Aorta (tissue), 5 donors: ENCODE measurements at places on chromosomes 5 and 9. TPM values are rescaled to one million over a fixed set of nuclear protein-coding genes. Genes with fewer than 3 reads are reported as not detected.

DNA sequence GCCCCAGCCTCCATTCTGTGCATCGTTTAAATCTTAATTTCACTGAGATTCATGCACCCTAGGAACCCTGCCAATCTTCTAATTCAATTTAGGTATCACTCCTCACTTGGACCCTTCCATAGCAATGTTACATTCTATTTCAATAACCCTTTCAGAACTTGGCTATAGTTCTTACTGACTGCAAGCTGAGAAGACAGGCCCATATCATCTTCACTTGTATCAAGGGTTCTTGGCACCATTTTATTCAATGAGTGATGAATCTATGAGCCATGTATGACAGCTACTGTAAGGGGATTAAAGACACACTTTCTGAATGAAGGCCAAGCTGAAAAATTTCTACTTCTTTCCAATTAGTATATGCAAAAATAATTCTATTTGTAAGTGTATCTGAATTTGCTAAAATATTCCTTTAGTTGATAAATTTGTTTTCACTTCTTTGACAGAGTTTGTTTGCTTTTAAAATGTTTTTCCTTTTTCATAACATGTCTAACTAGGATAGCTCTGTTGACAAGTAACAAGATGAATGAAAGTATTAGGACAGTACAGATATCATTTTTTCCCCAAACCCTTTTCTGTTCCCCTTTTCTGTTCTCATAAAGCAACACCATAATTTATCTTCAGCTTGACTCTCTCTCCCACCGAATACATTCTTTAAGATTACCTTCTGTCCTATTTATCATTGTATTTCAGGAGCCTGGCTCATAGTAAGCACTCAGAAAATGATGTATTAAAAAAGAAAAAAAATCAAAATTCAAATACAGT is 9.6 kb downstream of the ITGA2 start:
- no peak for DNase-seq

- DNase-seq = no peak
Observed at GRCh38 chr5:72494623-72495124, 12.5 kb downstream of the ZNF366 start.

GRCh38 chr9:130468566-130468965 is 23.8 kb downstream of the ASS1 start:
- DNase-seq = no peak

DNA sequence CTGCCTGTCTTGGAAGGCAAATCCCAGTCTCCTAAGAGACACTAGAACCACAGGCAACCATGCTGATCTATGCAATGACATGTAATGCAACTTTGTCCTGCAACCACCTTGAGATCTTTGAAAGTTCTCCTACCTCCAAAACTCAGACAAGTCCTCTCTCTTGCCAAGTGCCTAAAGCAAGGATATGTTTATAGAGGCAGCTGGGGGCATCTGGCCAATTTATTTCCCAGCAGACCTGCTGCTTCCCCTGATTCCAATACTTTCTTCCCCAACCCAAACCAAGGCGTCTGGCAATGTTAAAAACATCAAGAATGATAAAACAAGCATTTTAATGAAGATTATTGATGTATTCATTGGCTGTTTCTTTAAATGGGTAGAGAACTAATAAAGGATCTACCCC is 138.4 kb downstream of the DOCK8 start:
- DNase-seq = no peak

DNA sequence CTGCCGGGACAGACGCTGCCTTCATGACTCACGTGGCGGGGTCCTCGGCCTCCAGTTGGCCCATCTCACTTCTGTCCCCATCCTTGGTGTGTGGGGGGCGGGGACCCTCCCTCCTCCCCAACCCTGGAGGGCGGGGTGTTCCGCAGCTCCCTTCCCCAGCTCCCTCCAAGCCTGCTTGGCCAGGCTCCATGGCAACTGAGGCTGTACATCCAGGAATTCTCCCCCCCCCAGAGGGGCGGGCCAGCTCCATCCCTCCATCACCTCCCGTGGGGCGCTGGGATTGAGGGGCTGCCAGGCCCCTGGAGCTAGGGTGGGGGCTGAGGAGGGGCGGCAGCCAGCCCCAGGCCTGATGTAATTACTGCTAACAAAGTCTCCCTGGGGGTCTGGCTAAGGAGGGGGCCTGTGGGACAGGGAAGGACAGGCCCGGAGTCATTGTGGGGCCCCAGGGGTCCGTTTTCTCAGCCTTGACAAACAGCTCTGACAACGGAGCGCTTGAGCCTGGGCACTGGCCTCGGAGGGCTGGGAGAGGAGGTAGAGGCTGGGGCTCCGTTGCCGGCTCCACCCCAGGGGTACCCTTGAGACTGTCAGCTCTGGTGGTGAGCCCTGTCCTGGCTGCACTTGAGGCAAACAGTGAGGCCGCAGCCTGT is 8.0 kb downstream of the DIPK1B start:
- peak; percentile 79 for DNase-seq

- DNase-seq = peak; percentile 91
Observed at GRCh38 chr9:124282442-124283227, 24.9 kb downstream of the NEK6 start.

GRCh38 chr5:103452089-103452488 is 110.5 kb downstream of the NUDT12 start:
- no peak for DNase-seq

GRCh38 chr5:8408258-8408657 is 539.3 kb downstream of the MTRR start:
- DNase-seq = no peak

DNA sequence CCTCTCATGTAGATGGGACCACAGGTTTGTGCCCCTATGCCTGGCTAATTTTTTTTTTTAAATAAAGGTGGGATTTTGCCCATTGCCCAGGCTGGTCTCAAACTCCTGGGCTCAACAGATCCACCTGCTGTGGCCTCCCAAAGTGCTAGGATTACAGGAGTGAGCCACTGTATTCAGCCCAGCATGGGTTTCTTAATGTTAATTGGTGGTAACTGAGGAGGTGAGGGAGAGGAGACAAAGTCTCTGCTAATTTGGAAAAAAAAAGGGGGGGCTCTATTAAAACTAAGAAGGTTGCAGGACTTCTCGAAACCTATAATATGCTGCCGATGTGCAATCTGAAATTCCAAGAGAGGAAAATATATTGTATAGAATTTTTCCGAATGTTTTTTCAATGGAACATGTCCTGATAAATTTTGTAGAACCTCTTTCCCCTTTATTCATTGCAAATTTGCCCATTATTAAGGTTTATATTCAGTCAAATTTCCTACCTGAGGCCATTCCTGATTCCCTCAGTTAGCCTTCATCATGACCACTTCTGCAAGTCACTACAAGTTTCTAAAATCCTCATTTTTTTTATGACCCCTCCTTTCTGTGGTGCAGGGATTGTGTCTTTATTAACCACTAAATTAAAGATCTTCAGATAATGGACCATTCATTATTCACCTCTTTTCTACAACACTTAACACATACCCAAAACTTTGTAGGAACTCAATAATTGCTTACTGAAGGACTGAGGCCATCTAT is 52.9 kb downstream of the ALDH1A1 start:
- no peak for DNase-seq

DNA sequence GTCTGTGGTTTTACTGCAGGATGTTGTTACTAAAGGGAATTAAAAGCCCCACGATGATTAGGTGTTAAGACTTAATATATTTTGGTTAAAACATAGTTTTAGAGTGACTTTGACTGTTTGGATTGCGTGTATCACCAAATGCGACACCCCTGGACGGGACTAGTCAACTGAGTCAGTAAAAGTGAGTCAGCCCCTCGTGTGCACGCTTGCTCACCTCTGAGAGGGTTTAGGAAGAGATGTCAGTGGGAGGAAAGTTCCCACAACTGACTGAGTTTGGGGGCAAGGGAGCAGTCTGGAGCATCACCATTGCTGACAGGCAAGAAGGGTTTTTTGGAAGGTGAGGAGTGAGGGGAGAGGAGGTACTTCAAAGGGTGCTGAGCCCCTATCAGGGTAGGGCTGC is 14.4 kb upstream of the DMRT3 start:
- DNase-seq = no peak

DNA sequence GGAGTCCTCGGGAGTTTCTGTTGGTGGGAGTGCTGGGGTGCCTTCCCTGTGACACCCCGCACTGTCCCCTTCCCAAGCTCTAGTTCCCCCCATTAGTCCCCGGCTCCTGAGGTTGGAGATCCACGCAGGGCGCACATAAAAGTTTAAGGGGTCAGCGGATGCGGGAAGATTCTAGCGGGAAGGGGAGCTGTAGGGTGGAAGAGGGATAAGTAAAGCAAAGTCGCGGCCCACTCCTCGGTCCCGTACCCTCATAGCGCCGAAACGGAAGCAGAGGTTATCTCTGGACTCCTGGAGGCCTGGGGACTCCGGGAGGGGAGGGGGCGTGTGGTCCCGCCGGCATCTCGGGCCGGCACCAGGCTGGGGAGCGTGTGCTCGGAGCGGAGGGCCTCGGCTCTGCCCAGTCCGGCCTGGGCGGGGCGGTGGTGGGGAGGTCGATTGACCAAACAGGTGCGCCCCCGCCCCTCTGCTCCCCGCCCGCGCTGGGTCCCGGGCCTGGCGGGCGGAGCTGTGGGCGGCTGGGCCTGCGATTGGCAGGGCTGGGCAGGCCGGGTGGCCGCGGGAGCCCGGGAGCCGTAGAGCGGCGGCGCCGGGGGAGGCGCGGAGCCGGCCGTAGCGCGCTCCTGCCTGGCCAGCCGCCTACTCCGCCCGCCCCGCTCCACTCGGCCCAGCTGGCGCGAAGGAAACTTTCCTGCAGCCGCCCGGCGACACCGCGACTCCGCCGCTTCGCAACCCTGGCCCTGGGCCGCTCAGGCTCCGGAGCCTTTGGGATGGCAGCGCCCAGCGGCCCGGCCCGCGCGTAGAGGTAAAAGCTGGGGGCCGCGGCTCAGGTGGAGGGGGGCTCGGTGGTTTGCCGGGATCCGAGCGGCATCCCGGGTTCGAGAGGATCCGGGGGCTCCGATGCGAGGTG is 52.2 kb upstream of the DAB2IP start:
- DNase-seq = peak; percentile 90

DNA sequence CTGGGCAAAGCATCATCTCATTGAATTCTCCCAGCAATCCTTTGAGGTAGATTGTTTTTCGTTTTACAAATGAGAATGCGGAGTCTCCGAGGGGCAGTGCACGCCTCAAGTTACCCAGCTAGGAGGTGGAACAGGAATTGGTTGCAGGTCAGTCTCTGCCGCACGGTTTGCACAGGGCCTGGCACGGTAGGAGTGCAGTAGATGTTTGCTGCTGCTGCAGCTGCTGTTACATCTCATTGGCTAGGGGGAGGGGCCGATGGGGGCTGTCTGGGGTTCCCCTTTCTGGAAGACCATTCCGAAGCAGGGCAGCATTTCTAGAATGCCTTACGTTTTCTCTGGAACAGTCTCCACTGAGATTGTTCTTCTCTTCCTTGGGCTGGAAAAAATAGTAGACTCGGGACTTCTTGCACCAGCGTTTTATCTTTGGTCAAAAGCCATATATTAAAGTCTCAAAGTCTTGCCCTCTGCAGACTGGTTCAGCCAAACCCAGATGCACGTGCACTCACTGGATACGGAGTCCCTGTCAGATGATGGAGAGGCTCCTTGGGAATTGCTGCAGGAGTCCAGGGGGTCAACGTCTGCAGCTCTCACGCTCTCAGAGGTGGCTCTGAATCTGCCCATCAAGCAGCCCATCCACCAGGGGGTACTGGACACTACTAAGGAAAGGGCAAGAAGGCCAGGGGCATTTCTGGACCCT is 1.2 kb downstream of the USP20 start:
- DNase-seq = no peak

DNA sequence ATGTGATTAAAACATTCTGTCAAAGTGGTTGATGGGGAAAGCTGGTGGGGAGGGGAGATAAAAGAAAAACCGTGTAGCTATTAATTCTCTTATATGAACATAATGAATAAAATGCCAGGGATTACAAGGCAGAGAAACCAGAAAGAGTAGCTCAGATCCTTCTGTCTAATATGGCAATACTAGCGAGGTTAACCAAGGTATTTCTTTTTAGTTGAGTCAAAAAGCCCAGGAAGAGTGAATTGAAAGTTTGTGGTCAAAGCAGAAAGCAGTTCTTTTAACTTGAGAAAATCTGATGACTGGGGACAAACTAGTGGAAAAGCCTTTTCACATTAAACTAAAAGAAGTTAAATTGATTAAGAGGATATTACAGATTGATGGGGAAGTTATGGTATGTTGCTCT is 76.0 kb downstream of the ERBIN start:
- no peak for DNase-seq

- no peak for DNase-seq
Observed at GRCh38 chr5:52469420-52469819, 318.3 kb upstream of the ITGA1 start.

- no peak for DNase-seq
Observed at GRCh38 chr9:36665387-36665786, 92.7 kb downstream of the MELK start.

GRCh38 chr9:101054657-101055056 is 26.1 kb downstream of the PLPPR1 start:
- DNase-seq = no peak

DNA sequence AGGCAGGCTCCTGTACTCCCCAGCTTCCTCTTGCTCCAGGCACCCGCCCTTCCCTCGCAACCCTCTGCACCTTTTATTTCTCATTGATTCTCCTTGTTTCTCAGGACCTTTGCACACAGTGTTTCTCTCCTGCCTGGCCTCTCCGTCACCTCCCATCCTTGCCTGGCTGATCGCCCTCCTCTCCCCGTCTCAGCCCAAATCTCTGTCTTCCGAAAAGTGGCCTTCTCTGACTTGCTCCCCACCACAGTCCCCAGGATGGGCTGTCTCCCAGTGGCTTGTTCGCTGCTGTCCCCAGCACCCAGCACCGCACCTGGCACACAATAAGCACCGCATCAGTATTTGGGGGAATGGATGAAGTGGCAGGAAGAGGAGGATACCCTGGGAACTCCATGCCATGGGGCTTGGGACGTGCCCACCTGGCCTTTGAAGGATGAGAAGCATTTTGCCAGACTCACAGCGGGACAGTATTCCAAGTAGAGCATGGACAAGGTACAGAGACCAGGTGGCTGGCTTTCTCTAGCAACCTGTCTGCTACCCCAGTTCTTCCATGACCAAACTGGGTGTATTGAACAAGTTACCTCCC is 62.5 kb downstream of the LMX1B start:
- DNase-seq = no peak

- DNase-seq = no peak
Observed at GRCh38 chr5:168469816-168470215, 16.5 kb upstream of the RARS1 start.

GRCh38 chr5:82599030-82599429 is 320.9 kb upstream of the RPS23 start:
- DNase-seq = no peak

- DNase-seq = no peak
Observed at GRCh38 chr9:121498150-121498486, 1.5 kb downstream of the GGTA1 start.

DNA sequence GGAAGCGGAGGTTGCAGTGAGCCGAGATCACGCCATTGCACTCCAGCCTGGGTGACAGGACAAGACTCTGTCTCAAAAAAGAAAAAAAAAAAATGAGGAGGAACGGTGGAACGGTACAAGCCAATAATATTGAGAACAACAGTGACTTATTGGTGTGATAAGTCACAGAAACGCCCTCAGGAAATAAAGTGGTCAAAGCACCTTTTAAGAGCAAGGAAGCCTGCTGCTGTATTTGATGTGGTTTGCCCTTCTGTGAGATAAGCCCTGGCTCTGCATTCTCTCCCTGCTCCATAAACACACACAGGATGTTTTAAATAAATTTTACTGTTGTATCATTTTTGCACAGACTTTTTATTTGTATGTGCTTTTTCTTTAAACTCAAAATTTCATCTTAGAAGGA is 269.9 kb upstream of the MSX2 start:
- DNase-seq = no peak

- DNase-seq = no peak
Observed at GRCh38 chr5:134642931-134643530, 5.6 kb upstream of the SEC24A start.

The PIP5KL1 gene
- 3.0 TPM for total RNA-seq

The BASP1 gene
- 45.6 TPM for total RNA-seq

The PFN3 gene
- not detected for total RNA-seq

The SUSD3 gene
- 3.8 TPM for total RNA-seq

The HARS1 gene
- total RNA-seq = 49.3 TPM

The ANKRD33B gene
- total RNA-seq = 3.3 TPM

The BTNL8 gene
- total RNA-seq = 0.29 TPM
